ENCODE measurements at places on chromosomes 7 and 10. TPM values are rescaled to one million over a fixed set of nuclear protein-coding genes. Genes with fewer than 3 reads are reported as not detected.
A peak's percentile ranks its signal among the peaks of the same experiment; 100 is the strongest.

Gene MPP7
- total RNA-seq, result 6.9 TPM

- DNase-seq, result peak; percentile 91
Measured at GRCh38 chr7:17651863-17652385, 288.4 kb downstream of the SNX13 start.

DNA sequence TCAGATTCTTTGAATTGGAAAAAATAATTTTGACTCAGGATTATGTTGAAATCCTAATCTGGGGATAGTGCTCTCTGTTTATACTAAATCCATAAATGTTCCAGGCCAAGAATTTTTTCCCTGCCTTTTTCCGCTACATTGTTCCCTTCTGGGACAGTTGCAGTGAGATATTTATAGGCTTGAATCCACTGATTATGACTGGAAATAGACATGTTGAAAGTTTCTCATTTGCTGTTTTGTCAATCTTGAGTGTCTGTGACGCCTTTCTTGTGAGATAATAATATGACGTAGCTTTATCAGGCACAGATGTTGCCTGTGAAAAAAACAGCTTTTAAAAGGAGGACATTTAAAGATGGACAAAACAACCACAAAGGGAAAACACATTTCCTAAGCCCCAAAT lies 155.9 kb downstream of the ARID5B start:
- DNase-seq, result no peak

DNA sequence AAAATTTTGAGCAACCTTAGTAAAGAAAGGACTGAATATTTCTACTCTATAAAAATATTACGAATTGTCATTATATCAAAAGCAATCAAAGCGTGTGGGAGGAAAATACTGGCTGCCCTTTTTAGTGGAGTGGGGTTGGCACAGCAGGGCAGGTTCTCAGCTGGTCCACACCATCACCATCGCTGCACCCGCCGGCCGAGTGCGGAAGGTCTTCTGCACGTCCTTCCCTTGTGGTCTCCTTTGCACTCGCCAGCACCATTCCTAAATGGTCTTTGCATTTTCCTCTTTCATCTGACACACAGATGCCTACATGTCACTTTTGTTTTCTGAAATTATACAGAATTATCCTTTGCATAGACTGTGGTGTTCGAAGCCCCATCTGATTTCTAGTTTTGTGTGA lies 116.6 kb upstream of the LANCL2 start:
- DNase-seq, result no peak

Gene PTN
- 11.1 TPM for total RNA-seq

Gene INSIG1
- 55.7 TPM for total RNA-seq

GRCh38 chr7:15559416-15559928 lies 2.3 kb downstream of the AGMO start:
- no peak for DNase-seq

GRCh38 chr10:105963334-105963884 lies 1201.1 kb downstream of the SORCS1 start:
- no peak for DNase-seq

GRCh38 chr10:96610817-96611216 lies 24.0 kb upstream of the TM9SF3 start:
- no peak for DNase-seq

GRCh38 chr10:62277971-62278370 lies 9.3 kb upstream of the RTKN2 start:
- no peak for DNase-seq

- DNase-seq, result peak; percentile 45
Measured at GRCh38 chr10:93816123-93816747, 58.5 kb downstream of the LGI1 start.

DNA sequence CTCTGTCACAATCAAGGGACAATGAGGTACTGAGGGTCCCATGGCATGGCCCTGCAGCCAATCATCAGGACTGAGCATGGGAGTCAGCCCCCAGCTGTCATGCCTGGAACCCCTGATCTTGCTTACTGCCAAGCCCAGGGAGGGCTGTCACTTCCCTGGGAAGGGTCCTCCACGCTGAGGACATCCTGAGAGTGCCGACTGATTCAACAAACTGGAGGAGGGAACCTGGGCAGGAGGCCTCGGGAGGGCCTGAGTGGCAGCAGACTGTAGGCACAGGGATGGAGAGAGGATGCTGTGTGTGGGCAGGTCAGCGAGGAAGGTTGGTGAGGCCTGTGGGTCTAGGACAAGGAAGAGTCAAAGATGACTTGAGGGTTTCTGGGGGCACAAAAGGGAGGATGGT lies 154.3 kb downstream of the ZNF248 start:
- DNase-seq, result no peak

DNA sequence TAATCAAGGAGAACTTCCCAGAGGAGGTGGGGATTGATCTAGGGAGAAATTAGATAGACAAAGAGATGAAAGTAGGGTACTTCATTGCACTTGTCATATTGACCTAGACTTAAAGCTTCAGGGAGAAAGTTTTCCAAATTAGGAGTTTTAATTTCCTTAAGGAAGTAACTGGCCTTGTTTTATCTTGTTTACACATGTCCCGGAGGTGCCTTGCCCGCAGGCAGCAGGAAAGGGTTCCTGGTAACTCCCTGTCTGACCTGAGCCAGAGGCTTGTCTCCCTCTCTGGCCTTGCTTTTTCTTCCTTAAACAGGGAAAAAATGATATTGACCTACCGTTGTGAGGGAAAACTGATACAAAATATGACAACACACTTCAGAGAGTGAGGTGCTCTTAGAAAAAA lies 181.6 kb downstream of the EVX1 start:
- no peak for DNase-seq

DNA sequence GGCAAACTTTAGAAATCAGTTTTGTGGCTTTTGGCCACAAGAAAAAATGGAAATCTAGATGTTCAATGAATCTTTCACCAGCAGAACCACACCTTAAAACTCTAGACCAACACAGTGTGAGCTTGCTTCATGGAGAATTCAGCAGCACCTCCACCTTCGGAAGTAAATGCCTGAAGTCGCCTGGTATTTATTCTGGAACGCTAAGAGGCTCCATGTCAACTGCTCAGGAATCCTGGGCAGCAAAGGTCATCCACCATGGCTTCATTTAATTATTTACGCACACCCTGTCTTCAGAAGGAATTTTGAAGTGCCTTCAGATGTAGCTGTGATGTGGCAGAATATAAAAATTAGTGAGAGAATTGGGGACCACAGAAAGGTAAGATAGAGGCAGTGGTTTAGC lies 167.7 kb downstream of the GFRA1 start:
- DNase-seq, result no peak

- no peak for DNase-seq
Measured at GRCh38 chr7:80511964-80512363, at the start of gene GNAT3. Gene GNAT3, minus strand, starts transcription at chr7:80512064. Its CDS starts 138 bp downstream, at chr7:80511926.

- DNase-seq, result no peak
Measured at GRCh38 chr7:158323741-158324396, 263.8 kb downstream of the PTPRN2 start.

GRCh38 chr7:135827391-135827790 lies 78.8 kb upstream of the FAM180A start:
- no peak for DNase-seq

GRCh38 chr10:6542999-6543430 lies 37.1 kb downstream of the PRKCQ start:
- no peak for DNase-seq

- no peak for DNase-seq
Measured at GRCh38 chr10:6950133-6950532, 370.1 kb upstream of the PRKCQ start.

Gene LIPF
- total RNA-seq, result not detected

- peak; percentile 68 for DNase-seq
Measured at GRCh38 chr7:37924491-37925041, 4.1 kb downstream of the EPDR1 start.

- DNase-seq, result no peak
Measured at GRCh38 chr10:62116896-62117295, 151.7 kb downstream of the RTKN2 start.

- no peak for DNase-seq
Measured at GRCh38 chr10:640673-641045, 48.8 kb downstream of the DIP2C start.

DNA sequence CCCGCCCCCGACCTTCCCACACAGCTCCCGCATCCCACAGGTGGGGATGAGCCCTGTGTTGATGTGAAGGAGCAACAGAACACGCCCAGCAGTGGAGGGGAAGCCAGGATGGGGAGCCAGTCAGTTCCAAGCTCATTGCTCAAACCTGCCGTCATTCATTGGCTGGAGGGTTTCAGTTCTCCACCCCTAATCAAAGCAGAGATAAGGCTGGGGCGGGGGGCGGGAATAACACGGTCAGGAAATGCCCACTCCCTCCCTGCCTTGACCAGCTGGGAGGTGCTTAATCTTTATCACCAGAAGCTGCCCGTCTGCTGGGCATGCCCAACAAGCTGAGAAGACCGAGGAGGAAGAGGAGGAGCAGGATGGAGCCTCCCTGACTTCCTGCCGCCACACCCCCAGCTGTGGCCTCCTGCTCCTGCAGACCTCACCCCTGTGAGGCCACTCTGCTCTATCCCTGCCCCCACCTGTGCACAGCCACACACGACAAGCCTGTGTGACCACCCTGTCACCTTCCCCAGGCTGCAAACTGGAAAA lies 265.1 kb downstream of the ZEB1 start:
- no peak for DNase-seq

Gene RNF32
- 2.7 TPM for total RNA-seq

DNA sequence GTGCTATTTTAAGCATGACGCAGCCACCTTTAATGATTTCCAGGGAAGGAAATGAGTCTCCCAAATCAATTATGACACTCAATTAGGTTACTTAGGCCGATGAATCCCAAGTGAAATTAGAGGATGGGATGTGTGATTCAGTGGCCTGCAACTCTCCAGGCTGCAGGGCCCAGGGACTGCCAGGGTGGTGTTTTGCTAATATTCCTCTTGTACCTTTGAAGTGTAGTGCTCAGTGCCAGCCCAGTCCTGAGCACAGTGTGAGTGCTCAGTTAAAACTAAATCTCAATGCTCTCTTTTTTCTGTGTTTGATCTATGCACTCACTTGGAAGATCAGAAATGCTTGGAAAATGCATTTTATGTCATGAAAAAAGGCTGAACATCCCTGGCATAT lies 51.6 kb downstream of the SEM1 start:
- no peak for DNase-seq

Gene SUGCT
- 17.9 TPM for total RNA-seq

GRCh38 chr10:44243851-44244510 lies 140.9 kb downstream of the CXCL12 start:
- no peak for DNase-seq
